Uterus (tissue), 4 donors: ENCODE measurements at places on chromosomes 3 and 15.
A peak's percentile ranks its signal among the peaks of the same experiment; 100 is the strongest.

GRCh38 chr3:119318876-119319275 is 24.7 kb downstream of the ARHGAP31 start:
- DNase-seq, result no peak

DNA sequence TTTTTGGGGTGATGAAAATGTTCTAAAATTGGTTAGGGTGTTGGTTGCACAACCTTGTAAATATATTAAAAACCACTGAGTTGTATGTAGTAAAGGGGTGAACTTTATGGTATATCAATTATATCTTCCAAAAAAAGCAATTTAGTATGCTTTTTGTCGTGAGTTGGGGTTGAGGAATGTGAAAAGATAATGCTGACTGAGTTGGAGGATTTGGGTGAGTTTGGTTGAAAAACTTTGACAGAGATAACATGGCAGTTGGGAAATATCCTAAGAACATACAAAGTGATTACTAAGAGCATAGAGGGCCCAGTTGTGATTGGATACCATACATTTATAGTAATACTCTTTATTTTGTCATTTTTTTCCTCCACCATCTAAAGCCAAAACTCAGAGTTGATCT is 33.6 kb downstream of the HMG20A start:
- DNase-seq, result no peak

DNA sequence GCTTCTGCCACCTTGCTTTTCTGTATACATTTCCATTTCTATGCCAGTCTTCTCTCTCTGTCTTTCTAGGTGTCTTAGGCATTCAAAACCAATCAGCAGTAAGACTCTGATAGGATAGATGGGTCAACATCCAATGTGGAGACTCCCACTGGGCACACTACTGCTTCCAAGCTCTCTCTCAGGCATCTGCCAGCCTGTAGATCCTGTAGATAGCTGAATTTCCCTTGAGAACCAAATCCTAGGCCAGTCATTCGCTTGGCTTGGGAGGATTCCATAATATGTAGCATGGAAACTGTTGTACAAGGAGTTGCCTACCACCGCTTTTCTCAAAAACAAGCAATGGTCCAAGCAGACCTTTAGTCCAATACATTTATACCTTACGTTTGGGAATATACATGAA is 262.8 kb upstream of the RARB start:
- no peak for DNase-seq

- DNase-seq, result no peak
Measured at GRCh38 chr15:39551476-39551875, 29.4 kb upstream of the THBS1 start.

DNA sequence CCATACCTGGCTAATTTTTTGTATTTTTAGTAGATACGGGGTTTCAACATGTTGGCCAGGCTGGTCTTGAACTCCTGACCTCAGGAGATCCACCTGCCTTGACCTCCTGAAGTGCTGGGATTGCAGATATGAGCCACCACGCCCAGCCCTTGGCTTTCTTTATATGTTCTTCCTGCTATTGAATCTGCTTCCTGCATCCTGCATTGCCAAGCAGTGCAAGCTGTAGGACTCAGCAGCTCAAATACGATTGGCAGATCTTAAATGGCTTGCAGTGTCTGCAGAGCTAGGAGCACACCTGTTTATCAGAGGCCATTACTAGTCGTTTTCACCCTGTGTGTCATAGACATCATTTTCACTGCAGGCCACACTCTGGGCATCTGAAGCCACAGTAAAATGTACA is 426.2 kb upstream of the PPP2R3A start:
- DNase-seq, result no peak

DNA sequence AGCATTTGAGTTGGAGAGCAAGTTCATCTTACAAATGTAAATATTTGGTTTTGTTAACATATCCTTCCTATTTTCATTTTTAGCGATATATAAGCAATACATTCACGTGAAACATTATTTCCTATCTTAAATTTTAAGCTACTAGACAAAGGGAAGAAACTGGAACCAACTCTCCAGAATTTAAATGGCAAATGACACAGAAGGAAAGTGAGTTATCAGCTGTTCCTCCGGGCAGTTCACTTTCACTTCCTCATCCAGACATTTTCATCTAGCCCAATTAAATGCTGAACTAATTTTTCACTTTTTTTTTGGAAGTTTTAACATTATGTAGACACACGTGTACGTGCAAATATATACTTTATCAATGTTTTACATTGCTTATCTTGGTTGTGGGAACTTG is 58.7 kb downstream of the MORC1 start:
- no peak for DNase-seq

- no peak for DNase-seq
Measured at GRCh38 chr3:189677667-189678066, 46.5 kb downstream of the TP63 start.

DNA sequence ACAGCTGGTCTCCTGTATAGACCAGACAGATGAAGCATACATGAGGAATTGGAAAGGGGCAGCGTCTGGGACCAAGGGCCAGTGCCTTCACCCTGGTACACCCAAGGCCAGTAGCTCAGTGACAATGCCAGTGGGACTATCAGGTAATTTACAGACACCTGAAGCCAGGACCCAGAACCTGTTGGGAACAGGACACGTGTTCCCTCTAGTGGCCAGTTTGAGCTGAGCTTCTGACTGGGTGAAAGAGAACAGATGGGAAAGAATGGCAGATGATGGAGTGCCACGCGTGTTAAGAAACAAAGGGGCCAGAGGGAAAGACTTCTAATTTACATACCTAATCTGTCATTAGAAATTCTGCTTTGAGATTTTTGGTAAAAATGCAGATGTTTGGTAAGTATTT is 5.1 kb upstream of the SLC25A38 start:
- DNase-seq, result no peak

- DNase-seq, result peak; percentile 86
Measured at GRCh38 chr15:51077221-51078153, 17.2 kb downstream of the TNFAIP8L3 start.

DNA sequence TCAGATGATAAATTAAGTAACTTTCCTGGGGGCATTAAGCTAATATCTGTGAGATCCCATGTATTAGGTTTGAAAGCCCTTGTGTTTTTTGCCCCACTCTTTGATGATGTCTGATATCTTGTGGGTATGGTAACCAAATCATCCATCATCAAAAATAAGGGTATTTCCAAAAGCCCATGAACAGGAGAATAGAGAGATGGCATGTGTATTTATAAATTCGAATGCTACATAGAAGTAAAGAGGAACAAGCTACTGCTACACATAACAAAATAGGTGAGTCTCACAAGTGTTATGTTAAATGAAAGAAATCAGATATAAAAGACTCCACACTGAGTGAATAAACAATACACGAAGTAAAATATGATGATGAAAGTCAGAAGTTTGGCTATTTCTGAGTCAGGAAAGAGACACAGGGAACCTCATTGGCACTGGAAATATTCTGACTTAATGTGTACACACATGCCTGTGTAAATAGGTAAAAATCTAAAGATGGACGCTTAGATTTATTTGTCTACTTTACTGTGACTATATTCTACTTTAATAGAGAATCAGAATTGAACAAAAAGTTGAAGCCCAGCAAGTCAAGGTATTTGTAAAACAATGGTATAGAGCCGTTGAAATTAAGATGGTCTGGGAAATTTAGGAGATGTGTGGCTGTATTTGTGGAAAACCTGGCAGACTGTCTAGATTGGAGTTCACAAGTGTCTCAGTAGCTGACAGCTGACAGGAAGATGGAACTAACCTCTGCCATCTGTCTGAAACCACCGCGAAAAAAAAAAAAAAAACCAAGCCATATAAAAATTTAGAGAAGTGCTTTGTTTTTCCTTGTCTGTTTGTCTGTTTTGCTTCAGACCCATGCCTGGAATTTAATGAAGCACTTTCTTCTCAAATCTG is 111.0 kb upstream of the TGFBR2 start:
- DNase-seq, result no peak

DNA sequence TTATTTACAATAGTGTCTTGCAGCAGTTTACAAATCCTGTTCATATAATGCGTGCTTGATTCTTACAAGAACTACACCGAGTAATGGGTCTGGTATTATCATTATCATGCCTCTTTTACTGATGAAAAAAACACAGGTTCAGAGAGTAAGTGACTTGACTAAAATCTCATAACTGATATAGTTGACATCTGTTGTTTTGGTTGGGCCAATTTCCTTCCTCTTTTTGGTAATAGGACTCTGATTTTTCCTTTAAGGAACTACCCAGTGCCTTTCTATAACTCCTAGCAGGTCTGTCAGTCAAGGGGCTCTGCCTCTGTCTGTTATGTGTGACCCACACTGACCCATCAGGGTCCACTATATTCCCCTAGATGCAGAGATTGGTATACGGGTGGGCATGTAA is 14.6 kb upstream of the BLOC1S6 start:
- no peak for DNase-seq

- no peak for DNase-seq
Measured at GRCh38 chr15:60026555-60026954, 22.4 kb downstream of the FOXB1 start.

- no peak for DNase-seq
Measured at GRCh38 chr3:119417771-119418512, 45.5 kb downstream of the TMEM39A start.

DNA sequence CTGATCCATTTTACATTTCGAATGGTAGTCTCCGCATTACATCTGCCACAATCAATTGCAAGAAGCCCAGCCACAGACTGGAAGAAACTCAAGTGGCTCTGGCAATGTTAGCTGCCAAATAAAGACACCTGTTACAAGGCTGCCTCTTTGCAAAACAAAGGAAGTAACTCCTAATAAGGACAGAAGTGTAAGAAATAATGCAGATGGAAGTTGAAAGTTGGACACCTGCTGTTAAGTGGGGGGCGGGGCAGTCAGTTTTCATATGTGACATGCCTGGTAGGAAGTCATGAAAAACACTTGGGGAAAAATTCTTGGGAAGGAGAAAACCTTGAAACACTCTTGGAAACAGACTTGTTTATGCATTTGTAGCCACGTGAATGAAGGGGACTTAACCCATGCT is 54.1 kb upstream of the ATP2C1 start:
- DNase-seq, result no peak

DNA sequence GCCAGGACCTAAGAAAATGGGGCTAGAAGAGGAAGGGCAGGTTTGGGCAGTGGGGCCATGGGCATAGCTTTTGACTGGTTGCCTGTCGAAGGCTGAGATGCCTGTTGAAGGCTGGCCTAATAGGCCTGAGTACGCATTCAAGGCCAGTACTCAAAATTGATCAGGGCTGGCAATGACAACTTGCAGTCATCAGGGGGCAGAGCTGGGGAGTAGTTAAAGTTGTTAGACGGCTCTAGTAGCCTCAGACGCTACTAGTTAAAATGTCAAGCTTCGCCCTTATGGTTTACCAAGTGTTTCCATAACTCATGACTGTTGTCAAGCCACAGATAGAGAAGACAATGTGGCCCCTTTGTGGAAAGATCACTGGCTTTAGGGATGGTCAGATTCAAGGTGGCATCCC is 28.7 kb downstream of the SPG21 start:
- no peak for DNase-seq

DNA sequence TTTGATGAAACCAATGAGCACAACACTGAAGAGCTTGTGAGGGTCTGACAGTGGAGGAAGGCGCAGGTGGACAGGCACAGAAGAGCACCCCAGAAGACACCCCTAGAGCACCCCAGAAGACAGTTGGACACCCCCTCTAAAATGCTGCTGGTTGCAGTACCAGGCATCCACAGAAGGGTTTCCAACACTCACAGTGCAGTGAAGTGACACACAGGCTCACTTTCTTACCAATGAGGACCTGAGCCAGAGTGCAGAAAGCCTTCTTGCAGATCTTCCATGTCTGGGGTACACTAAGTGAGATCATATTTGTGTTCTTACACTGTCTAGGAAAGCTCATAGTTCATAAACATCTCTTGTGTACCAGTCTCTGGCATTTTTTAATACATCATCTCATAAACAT is 27.6 kb downstream of the CCNL1 start:
- DNase-seq, result no peak

DNA sequence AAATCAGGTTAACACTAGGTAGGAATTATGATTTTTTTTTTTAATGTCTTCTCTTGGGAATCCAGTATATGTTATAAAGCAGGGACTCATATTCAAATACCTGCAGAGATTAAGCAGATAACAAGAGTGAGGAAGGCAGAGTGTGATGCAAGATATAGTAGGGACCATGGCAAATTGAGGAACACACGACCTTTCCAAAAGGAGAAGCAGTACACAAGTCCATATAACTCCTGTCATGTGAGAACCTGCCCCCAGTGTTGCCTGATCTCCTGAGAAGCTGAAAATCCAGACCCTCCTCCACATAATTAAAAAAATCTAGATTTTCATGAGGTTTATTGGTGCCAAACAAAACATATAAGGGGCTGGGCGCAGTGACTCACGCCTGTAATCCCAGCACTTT is 3.6 kb downstream of the RFC4 start:
- no peak for DNase-seq

GRCh38 chr15:91586560-91586959 is 266.9 kb upstream of the SLCO3A1 start:
- DNase-seq, result no peak

DNA sequence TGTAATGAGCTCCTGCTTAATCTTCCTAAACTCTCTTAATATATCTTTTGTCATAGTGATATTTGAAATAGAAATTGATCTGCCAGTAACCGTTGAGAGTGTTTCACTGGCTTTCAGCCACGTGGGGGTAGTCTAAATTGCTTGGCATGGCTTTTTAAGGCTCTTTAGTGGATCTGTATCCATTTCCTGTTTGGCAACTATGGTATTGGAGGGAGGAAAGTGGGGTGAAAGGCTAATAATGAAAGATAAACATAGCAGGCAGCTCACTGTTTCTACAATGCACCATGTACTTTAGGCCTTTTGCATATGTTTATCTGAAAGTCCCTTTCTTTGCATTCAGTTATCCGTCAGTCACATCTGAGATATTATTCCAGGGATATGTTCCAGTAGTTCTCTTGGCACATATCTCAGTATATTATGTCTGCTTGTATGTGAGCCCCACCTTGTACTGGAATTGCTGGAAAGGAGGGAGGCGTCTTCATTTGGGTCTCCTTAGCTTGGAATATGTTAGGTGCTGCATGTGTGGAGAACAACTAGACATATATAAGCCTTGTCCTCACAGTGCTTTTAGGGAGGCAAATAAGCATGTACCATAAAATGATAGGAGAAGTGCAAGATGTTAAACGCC is 10.8 kb downstream of the TOPAZ1 start:
- DNase-seq, result no peak

DNA sequence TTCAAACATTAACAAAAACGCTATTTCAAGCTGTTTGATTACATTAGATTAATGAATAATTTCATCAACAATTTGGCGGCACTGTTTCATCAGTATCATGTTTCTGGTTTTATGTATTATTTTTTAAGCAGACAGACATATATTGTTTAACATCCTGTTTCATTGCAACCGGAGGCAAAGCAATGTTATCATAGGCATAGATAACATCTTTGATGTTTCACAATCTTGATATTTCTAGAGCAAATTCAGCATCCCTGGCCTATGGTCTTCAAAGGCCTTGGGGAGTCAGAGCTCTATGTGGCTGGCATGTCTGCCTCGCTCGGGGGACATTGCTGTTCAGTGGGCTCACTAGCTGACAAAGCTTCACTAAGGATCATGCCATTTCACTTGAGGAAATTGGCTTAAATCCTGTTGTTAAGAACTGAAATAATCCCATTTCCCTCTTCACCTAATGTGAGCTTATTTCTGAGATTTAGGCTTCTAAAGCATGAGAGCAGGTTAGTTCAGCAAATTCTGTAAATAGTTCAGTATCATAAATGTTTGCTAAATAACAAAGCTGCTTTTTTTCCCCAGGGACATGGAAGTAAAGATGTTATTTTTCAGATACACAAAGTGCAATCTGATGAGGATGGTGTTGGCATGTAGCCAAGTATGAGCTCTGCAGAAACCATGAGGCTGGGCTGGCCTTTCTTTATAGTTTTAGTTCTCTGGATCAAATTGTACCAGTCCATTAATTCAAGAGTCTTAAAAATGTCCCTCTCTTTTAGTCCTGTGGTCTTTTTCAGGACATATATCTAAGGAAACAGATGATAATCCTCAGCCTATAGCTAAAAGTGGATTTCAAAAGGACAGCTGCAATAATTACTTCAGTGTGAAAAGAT is 941.4 kb downstream of the PLOD2 start:
- no peak for DNase-seq
